ENCODE measurements at places on chromosomes 7 and 10.

- peak; percentile 13 for DNase-seq
Measured at GRCh38 chr7:17608114-17608833, 309.8 kb downstream of the AHR start.

- DNase-seq = no peak
Measured at GRCh38 chr7:118872568-118872967, 648.1 kb downstream of the ANKRD7 start.

GRCh38 chr10:17652585-17652984, 8.6 kb downstream of the STAM start:
- no peak for DNase-seq

- peak; percentile 57 for DNase-seq
Measured at GRCh38 chr7:116862951-116863670, 724 bp downstream of the CAPZA2 start.

DNA sequence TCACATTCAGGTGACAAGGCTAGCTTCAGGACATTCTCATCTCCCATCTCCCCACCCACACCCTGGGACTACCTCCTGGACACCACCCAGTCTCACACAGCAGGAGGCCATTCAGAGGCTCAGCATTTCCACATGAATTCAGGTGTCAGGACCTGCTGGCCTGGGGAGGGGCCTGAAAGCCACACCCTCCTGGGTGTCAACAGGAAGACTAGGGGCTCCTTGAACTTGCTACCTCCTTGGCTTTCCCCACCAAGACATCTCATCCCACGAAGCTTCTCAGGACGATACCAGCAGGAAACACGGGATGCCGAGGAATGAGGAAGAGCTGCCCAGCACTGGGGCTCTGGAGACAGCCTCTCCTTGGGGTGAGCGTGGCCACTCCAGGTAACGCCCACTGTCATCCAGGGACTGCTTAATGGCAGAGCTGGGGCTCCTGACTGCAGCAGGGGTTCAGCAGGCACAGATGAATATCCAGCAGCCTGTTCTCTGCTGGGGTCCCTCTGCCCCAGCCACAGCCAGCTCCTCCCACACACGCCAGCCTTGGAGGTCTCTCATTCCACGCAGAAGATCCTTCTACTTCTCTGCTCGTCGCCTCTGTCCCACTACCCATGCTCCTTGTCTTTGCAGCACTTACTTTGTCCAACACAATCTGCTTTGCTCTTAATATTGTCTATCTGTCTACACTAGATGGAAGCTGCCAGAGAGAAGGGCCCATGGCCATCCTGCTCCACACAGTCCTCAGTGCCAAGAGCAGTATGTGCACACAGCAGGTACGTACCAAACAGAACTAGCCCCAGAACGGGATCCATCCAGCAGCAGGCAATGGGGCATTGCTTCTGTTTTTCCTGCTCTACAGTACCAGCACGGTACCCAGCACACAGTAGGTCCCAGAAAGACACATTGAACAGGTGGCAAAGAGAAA, 88.7 kb downstream of the FAM53B start:
- no peak for DNase-seq

DNA sequence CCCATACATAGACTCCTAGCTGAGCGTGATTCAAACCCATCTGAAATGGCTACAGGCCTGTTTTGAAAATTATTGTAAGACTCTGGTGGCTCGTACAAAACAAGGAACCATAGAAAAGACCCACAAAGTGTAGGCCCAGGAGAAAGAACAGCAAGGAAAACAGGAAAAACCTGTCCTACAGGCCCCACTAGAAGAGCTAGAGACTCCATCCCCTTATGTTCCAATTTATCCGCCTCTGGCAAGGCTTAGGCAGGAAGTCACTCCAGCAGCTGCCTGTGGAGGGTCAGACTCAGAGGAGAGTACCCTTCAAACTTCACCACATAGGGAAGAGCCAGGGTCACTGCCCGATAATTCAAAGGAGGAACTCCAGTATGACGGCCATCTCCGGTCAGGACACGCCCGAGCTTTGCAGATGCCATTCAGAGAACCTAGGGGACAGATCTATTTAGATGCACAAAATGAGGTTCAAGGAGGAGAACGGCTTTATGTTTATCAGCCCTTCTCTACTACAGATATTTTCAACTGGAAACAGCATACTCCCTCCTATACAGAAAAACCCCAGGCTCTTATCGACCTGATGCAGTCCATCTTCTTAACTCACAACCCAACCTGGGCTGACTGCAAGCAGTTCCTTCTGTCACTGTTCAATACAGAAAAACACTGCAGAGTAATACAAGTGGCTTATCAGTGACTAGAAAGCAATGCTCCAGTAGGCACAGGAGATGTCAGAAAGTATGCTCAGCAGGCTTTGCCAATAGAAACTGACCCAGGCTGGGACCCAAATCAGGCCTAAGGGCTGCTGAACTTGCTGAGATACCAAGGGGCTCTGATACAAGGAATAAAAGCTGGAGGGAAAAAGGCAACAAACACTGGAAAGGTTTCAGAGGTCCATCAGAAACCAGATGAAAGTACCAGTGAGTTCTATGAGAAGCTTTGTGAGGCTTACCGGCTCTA, 8.6 kb upstream of the ZNF33B start:
- DNase-seq = peak; percentile 89

Measured in HT-29 (cell line).